ENCODE measurements at places on chromosomes 6 and 20.

- DNase-seq: no peak
Measured at GRCh38 chr20:818001-818664, 15.4 kb upstream of the FAM110A start.

DNA sequence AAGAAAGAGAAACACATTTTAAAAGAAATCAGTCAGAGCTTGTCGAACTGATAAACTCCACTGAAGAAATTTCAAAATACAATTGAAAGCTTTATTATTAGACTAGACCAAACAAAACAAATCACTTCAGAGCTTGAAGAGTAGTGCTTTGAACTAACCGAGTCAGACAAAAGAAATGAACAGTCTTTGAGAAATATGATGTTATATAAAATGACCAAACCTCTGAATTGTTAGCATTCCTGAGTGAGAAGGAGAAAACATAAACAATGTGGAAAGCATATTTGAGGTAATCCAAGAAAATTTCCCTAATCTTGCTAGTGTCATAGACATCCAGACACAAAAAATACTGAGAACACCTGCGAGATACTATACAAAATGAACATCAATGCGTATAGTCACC lies 13.2 kb upstream of the CST4 start:
- no peak for DNase-seq

DNA sequence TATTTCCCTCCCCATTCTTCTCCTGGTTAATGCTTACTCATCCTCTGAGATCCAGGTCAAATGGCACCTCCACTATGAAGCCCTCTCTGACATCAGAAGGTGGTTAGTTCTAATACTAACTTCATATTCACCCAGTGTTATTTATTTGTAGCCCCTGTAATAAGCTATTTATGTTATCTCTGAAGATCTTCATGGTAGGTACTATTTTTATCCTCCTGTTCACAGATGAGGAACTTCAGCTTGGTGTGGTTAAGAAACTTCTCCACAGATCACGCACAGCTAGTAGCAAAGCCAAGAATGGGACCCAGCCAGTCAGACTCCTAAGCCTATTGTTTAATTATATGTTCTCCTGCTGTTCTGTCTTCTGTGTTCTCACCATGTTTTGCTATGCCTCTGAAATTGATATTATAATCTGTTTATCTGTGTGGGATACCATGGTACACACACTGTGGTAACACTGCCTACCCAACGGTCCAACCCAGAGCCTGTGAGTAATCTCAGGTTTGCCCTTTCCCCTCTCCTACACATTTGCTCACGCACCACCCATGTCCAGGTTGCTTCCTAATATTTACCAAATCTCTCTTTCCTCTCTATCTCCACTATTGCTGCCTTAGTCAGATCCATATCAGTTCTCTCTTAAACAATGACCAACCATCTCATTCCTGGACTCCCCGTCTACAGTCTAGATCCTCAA lies 98.4 kb downstream of the IPCEF1 start:
- DNase-seq: no peak

DNA sequence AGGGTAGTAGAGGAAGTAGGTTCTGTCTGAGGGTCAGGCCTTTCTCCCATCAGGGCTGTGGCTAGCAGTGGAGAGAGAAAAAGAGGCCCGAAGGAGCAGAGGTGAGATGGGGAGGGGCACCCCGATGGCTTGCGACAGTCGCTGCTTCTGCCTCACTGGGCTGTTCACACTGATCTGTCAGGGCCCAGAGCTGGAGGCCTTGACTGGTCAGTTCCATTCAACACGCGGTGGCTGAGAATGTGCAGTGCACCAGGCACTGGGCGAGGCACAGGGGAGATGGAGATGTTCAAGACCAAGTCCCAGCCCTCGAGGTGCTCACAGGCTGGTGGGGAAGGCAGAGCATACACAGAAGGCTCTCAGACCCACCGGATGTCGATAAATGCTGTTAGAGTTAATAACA lies 21.4 kb downstream of the SLC12A5 start:
- no peak for DNase-seq

- no peak for DNase-seq
Measured at GRCh38 chr6:14584450-14584849, 466.9 kb downstream of the CD83 start.

GRCh38 chr6:108727966-108728730 lies 120.1 kb upstream of the ARMC2 start:
- DNase-seq: peak; percentile 57

Data from islet precursor cell (in vitro differentiated cells).